ENCODE measurements at places on chromosomes 12 and 14. TPM values are rescaled to one million over a fixed set of nuclear protein-coding genes. Genes with fewer than 3 reads are reported as not detected.

- no peak overlapping the region for H3K27ac ChIP-seq
- DNase-seq: no peak
- no peaks in the 10 kb centered on the region for H3K36me3 ChIP-seq
- H3K4me1 ChIP-seq: no peaks in the 10 kb centered on the region
- no peak overlapping the region for H3K4me3 ChIP-seq
- H3K27me3 ChIP-seq: no peaks in the 10 kb centered on the region
Measured at GRCh38 chr12:46108721-46109120, 118.3 kb upstream of the SCAF11 start.

- H3K4me3 ChIP-seq: no peak overlapping the region
- H3K4me1 ChIP-seq: peaks cover 5% of the 10 kb centered on the region
- no peaks in the 10 kb centered on the region for H3K27me3 ChIP-seq
- H3K27ac ChIP-seq: no peak overlapping the region
Measured at GRCh38 chr12:67535176-67535575, 113.4 kb upstream of the DYRK2 start.

DNA sequence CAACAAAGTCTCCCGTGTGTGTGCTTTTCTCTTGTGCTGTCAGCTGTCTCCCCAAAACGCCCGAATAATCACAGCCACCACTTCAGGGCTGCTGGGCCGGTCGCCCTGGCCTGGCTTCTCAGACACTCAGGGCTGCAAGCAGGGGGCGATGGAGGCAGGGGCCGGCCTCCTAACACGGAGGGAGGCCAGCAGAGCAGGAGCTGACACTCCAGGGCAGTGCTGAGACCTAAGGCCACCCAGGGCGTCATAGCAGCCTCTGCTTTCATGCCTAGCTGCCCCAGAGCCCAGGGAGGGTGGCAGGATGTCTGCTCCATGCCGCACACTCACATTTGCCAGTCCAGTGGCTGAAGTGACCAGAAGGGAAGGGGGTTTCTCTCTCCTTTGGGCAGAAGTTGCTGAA, 25.6 kb downstream of the STX2 start:
- no peaks in the 10 kb centered on the region for H3K27me3 ChIP-seq
- peaks cover 3% of the 10 kb centered on the region for H3K4me1 ChIP-seq
- no peak overlapping the region for H3K4me3 ChIP-seq
- H3K36me3 ChIP-seq: peaks cover 53% of the 10 kb centered on the region

DNA sequence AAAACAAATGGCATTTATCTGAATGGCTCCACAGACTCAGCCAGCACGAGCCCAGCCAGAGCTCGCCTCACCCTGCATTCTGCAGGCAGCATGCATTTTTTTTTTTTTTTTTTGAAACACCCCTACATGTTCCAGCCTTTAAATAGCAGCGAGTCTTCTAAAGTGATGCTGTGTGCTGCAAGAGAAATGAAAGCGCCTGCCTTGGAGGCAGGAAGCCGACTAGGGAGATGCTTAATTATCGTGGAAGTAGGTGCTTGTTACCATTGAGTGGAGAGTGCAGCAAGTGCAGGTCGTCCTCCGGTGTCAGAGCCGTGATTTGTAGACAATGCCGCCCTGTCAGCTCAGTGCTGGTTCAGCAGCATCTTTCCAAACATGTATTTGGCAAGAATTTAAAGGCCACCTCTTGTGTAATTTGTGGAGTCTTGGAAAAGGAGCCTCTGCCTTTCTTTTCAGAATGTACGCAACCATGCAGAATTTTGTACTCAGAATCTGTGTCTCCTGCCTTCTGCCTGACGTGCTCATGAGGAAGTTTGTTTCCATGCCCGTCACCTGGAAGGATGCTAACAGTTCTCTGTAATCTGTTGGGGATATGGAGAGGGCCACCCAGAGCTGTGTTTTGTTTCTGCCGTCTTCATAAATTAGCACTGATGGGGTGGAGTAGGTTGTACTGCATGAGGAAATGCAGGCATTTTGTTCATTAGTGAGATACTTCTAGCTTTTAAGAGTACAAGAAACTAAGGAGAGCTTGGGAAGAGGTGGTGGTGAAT, 345.9 kb upstream of the RGS6 start:
- no peaks in the 10 kb centered on the region for H3K27me3 ChIP-seq
- DNase-seq: no peak
- peaks cover 24% of the 10 kb centered on the region for H3K4me1 ChIP-seq
- no peak overlapping the region for H3K27ac ChIP-seq
- no peaks in the 10 kb centered on the region for H3K36me3 ChIP-seq

DNA sequence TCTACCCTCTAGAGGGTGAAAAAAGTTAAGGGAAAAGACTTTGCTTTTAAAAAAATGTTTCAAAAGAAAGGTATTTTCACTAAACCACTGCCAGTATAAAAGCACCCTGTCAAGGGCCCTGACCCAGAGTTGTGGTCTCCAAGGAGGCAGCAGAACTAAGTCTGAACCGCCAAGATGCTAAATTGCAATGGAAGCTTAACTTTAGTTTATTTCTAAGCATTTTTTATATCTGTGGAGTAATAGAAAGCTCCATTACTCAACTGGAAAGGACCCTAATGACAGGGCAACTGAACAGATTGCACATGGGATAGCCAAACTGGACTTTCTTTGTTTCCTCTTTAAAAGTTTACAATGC, 379.8 kb downstream of the NAV3 start:
- H3K27me3 ChIP-seq: no peaks in the 10 kb centered on the region
- H3K4me1 ChIP-seq: no peaks in the 10 kb centered on the region
- no peak overlapping the region for H3K27ac ChIP-seq
- no peaks in the 10 kb centered on the region for H3K36me3 ChIP-seq
- DNase-seq: no peak

GRCh38 chr12:120642121-120642520, 1.7 kb downstream of the CABP1 start:
- H3K27ac ChIP-seq: no peak overlapping the region
- peaks cover 72% of the 10 kb centered on the region for H3K27me3 ChIP-seq
- no peaks in the 10 kb centered on the region for H3K36me3 ChIP-seq
- peaks cover 11% of the 10 kb centered on the region for H3K4me1 ChIP-seq

DNA sequence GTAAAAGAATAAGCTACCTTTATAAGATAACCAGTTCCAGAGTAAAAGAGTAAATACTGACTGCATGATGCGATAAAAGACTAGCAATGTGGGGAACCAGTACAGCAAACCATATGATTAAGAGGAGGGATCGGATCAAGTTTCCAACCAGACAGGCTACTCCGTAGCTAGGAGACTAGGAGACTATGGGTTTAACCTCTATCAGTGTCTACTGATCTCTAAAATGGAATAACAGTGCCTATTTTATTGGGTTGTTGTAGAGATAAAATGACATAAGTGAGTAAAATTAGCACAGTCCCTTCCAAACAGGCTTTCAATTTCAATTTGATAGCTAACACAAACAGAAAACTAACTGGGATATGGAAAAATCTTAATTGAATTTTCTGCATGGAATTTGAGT, 76.0 kb downstream of the PAWR start:
- H3K36me3 ChIP-seq: no peaks in the 10 kb centered on the region
- no peaks in the 10 kb centered on the region for H3K4me1 ChIP-seq
- no peak overlapping the region for H3K27ac ChIP-seq
- no peaks in the 10 kb centered on the region for H3K27me3 ChIP-seq
- H3K4me3 ChIP-seq: no peak overlapping the region

Gene POC1B
- total RNA-seq: 15.5 TPM

DNA sequence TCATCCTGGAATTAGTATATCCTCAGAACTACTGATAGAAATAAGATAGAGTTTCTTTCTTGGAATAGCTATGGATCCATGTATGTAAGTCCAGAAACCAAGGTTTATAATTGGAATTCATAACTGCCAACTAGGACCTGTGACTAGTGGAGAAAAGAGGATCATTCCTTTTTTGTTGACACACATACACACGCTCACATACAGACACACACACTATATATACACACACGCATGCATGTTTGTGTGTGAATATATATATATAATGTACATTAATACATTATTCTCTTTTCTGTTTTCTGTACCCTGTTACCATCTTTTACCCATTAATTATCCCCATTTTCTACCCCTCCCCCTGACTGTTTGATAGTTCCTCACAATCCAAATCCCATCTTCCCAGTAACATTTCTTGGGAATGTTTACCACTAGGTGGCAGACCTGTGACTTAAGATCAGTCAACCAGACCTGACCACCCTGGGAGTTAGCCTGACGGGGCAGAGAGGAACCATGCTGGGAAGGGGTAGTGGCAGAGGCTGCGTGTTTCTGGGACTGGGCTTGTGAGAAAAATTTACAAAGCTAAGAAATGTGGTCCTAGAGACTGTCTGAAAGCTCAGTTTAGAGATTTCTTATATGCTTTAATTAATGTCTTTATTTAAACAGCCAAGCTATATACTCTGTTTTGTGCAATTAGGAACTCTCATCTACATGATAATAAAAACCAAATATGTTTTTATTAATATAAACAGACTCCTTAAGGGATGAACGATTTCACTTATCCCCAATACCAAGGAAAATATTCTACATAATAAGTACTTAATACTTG, 308.0 kb downstream of the PPFIA2 start:
- no peaks in the 10 kb centered on the region for H3K4me1 ChIP-seq
- DNase-seq: no peak
- H3K4me3 ChIP-seq: no peak overlapping the region
- H3K27me3 ChIP-seq: no peaks in the 10 kb centered on the region

Gene DLGAP5
- 0.97 TPM for total RNA-seq

Gene GZMB
- 7.6 TPM for total RNA-seq

- no peak for DNase-seq
- no peak overlapping the region for H3K4me3 ChIP-seq
- H3K27ac ChIP-seq: no peak overlapping the region
- H3K36me3 ChIP-seq: no peaks in the 10 kb centered on the region
- peaks cover 3% of the 10 kb centered on the region for H3K4me1 ChIP-seq
- H3K27me3 ChIP-seq: no peaks in the 10 kb centered on the region
Measured at GRCh38 chr14:35949920-35950513, 123.9 kb downstream of the BRMS1L start.

Gene DCN
- 843 TPM for total RNA-seq

GRCh38 chr14:41608681-41609390, 2.2 kb downstream of the LRFN5 start:
- peak overlapping the region; percentile 55 for H3K4me3 ChIP-seq
- peaks cover 60% of the 10 kb centered on the region for H3K27me3 ChIP-seq
- H3K36me3 ChIP-seq: no peaks in the 10 kb centered on the region
- no peak overlapping the region for H3K27ac ChIP-seq

- H3K4me3 ChIP-seq: no peak overlapping the region
- no peak overlapping the region for H3K27ac ChIP-seq
- DNase-seq: no peak
- H3K36me3 ChIP-seq: no peaks in the 10 kb centered on the region
Measured at GRCh38 chr12:90062799-90063198, 354.2 kb upstream of the ATP2B1 start.

Gene FITM1
- 0.97 TPM for total RNA-seq

- no peaks in the 10 kb centered on the region for H3K27me3 ChIP-seq
- H3K4me3 ChIP-seq: no peak overlapping the region
- no peak for DNase-seq
- H3K36me3 ChIP-seq: no peaks in the 10 kb centered on the region
- no peak overlapping the region for H3K27ac ChIP-seq
Measured at GRCh38 chr12:107480836-107481608, 204.6 kb upstream of the PWP1 start.

Gene CCDC38
- total RNA-seq: 0.24 TPM

Gene SYNE3
- 22.4 TPM for total RNA-seq

DNA sequence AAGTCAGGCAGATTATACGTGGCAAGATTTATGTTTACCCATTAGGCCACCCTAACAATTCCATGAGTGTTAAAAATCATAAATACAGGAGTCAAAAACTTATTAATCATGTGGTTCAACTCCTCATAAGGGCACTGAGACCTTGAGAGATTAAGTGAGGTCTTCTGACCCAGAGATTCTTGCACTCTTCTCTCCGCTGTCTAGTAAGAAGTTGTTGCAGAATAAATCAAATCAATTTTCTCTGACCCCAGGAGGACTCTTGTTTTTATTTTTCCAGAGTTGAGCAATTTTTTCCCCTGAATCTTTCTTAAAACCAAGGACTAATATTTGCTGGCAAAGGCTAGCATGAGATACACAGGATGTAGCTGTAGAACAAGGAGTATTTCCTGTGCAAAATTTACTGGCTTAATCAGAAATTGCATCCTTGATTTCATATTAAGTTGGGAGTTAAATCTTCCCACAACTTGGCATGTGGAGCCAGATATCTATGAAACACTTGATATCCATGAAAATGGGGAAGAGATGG, 90.9 kb upstream of the PTHLH start:
- H3K27ac ChIP-seq: no peak overlapping the region
- no peak for DNase-seq
- no peaks in the 10 kb centered on the region for H3K36me3 ChIP-seq
- no peaks in the 10 kb centered on the region for H3K4me1 ChIP-seq
- no peak overlapping the region for H3K4me3 ChIP-seq

DNA sequence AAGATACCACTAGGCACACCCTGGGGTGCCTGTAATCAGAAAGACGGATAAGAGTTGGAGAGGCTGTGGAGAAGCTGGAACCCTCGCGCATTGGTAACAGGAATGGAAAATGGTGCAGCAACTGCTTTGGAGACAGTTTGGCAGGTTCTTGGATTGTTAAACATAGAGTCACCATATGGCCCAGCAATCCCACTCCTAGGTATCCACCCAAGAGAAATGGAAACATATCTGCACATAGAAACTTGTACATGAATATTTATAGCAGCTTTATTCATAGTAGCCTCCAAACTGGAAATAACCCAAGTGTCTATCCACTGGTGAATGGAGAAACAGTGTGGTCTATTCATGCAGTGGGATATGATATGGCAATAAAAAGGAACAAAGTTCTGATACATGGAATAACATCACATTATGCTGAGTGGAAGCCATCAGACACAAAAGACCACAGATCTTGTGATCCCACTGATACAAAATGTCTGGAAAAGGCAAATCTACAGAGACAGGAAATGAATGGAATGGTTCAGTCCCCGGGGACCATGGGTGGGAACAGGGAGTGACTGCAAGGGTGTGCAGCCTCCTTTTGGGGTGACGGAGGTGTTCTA, 45.4 kb downstream of the JAG2 start:
- H3K4me3 ChIP-seq: no peak overlapping the region
- DNase-seq: no peak
- H3K4me1 ChIP-seq: peaks cover 14% of the 10 kb centered on the region
- H3K27ac ChIP-seq: no peak overlapping the region

Gene MSI1
- total RNA-seq: 0.44 TPM

Gene OASL
- 21.1 TPM for total RNA-seq

DNA sequence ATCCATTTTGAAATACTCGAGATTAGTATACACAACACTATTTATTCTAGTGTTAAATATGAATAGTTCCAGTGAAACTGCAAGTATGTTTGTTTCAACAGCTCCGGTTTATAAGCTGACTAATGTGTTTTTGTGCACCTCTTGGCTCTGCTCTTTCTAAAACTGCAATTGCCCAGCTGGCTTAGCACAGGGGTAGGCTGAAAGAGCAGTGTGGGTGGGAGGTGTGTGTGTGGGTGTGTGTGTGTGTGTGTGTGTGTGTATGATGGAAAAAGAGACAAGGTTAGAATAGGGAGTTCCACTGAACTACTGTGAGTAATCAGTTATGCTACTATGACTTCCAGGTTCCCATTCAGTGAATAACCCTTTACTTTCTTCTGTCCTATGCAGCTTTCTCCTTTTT, 37.8 kb upstream of the DDHD1 start:
- H3K4me1 ChIP-seq: no peaks in the 10 kb centered on the region
- H3K27ac ChIP-seq: no peak overlapping the region
- DNase-seq: no peak
- no peak overlapping the region for H3K4me3 ChIP-seq
- no peaks in the 10 kb centered on the region for H3K36me3 ChIP-seq
- H3K27me3 ChIP-seq: no peaks in the 10 kb centered on the region

GRCh38 chr12:85866986-85867776, 6.9 kb upstream of the NTS start:
- peaks cover 8% of the 10 kb centered on the region for H3K4me1 ChIP-seq
- no peak for DNase-seq
- no peak overlapping the region for H3K27ac ChIP-seq
- peak overlapping the region; percentile 15 for H3K4me3 ChIP-seq

GRCh38 chr12:16669756-16670155, 63.8 kb upstream of the LMO3 start:
- H3K4me3 ChIP-seq: no peak overlapping the region
- DNase-seq: no peak
- no peaks in the 10 kb centered on the region for H3K27me3 ChIP-seq
- H3K27ac ChIP-seq: no peak overlapping the region
- no peaks in the 10 kb centered on the region for H3K4me1 ChIP-seq

All from lower lobe of right lung (tissue), 2 donors.